T-helper 1 cell (primary cell): ENCODE measurements at places on chromosomes 1 and 21.

DNA sequence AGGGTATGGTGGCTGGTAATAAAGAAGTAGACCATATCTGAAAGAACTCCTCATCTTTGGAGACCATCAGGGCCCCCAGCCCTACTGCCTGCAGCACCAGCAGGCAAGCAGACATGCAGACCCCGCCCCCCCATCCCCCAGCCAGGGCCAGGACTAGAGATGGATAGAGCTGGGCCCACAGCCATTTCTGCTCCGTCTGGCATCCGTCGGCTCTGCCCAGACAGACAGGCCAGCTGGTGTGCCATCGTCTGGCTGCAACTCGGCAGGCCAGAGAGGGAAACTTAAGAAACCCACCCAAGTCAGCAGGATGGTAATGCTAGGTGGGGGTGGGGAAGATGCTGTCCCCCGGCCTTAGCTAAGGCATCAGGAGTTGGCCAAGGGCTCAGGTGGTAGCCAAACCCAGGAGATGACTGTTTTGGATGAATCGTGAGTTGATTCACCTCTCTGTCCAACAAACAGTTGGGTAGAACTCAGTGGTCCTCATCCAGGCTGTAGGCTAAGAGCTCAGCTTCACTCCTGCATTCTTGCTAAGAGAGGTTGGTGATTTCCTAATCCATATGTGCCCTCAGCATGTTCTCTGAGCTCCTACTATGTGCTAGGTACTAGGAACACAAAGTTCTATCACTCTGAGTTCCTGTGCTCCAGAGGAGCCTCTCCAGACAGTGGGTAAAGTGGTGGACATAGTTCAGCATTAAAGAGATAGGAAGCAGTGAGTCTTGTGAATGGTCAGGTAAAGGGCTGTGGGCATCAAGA, 23.2 kb upstream of the TMEM222 start:
- no peak for DNase-seq

- DNase-seq, result no peak
Observed at GRCh38 chr1:208393826-208394225, 149.6 kb upstream of the PLXNA2 start.

- DNase-seq, result no peak
Observed at GRCh38 chr1:219883400-219884332, 44.7 kb downstream of the SLC30A10 start.

DNA sequence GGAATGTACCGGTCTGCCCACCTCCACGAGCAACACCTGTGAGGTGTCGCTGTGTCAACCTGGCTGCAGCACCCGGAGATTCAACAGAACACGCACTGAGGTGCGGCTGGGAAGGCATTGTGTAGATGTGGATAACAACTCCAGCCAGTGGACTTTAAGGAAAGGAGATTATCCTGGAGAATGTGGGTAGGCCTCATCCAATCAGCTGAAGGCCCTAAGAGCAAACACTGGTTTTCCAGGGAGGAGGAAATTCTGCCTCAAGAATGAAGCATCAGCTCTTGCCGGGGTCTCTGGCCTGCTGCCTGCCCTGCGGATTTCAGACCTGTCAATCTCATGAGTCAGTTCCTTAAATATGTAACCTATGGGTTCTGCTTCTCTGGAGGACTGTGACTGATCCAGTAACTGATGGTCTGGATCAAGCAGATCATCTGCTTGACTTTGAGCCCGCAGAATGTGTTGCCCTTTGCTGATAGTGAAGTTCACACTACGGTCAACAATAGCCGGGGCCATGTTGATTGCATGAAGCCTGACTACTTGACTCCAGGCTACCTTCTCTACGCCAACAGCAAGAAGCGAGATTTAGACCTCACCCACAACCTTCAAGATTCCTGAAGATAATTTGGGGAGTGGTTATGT, 15.9 kb upstream of the PRDM15 start:
- DNase-seq, result no peak

GRCh38 chr21:40166291-40166843, 299.1 kb downstream of the PCP4 start:
- DNase-seq, result no peak

- no peak for DNase-seq
Observed at GRCh38 chr1:25560001-25560400, 16.6 kb downstream of the LDLRAP1 start.

- no peak for DNase-seq
Observed at GRCh38 chr21:16794950-16795349, 717.9 kb upstream of the CXADR start.
